ENCODE measurements at places on chromosomes 6 and 20. TPM values are rescaled to one million over a fixed set of nuclear protein-coding genes. Genes with fewer than 3 reads are reported as not detected.

Gene LPIN3
- total RNA-seq: 0.77 TPM

Gene PAK5
- not detected for total RNA-seq

Gene RWDD2A
- total RNA-seq: 2.1 TPM

Gene SGK1
- total RNA-seq: 53.9 TPM

Gene MRAP2
- total RNA-seq: not detected

Gene DPPA5
- not detected for total RNA-seq

Gene DBNDD2
- total RNA-seq: 14.6 TPM

All from activated naive CD4-positive, alpha-beta T cell treated with anti-CD3 and anti-CD28 coated beads, Interleukin-2, amount 10 ng/mL, durations not matched to agents 5 hours and 36 hours (primary cell).